GM10248 (cell line): ENCODE measurements at places on chromosomes 7 and 10.

GRCh38 chr7:121488111-121488650 is 92.1 kb upstream of the FAM3C start:
- no peak for DNase-seq

DNA sequence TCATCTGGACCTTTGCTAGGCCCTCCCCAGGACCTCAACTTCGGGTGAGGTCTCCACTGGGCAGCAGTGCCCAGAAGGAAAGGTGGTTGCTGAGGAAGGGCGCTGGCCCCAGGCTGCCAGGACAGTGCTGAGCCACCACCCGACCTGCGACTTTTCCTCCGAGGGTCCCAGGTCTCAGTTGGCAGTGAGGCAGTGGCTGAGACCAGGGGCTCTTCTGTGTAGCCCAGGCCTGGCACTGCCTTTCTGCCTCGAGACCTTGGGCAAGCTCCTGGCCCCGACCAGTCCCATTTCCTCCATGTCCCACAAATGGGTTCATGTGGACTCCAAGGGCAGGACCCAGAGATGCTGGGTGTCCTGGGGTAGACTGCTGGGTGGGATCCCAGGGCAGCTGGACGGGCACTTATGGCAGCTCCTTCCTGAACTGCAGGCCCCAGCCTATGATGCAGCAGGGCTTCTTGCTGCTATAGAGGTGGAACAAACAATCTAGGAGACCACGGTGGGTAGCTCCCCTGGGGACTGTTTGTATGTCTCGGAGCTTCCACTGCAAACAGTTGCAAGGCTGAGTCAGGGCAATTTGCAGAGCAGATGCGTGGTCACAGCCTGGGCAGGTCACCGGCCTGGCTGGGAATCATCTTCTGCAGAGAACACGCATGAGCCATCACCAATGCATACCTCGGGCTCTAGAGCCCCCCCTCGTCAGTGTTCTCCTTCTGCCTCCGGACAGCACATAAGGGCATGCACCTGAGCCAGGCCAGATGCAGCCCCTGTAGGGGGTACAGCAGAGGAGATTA is 17.9 kb upstream of the LRRC18 start:
- no peak for DNase-seq

DNA sequence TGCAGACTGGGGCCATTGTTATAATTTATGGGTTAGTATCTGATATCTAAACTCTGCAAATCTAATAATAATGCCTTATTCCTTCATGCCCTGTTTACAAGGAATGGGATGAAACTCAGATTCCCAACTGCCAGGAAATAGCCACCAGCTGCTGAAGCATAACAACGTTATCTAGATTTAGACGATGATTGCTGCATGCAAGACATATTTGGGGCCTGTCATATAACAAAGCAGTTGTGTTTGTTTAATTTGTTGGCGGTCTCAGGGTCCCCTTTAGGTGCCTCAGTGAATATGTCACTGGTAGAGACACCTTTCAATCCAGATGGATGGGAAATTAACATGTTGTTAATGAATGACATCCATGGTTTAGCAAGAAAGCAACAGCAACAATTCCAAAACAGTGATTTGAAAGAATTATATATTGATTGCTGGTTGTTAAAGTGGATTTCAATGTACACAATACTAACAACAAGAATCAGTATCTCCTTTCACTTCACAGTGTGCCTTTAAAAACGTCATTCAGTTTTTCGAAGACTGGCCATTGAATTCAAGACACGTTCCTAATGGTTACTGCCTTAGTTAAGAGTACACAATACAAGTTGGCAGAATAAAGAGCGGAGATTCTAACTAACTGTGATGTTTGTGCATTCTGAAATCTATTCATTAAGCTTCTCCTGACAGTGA is 860.6 kb upstream of the CELF2 start:
- no peak for DNase-seq

- DNase-seq, result no peak
Measured at GRCh38 chr7:121273467-121274167, 55.2 kb upstream of the WNT16 start.

GRCh38 chr7:108488768-108489538 is 32.7 kb upstream of the NRCAM start:
- DNase-seq, result no peak

DNA sequence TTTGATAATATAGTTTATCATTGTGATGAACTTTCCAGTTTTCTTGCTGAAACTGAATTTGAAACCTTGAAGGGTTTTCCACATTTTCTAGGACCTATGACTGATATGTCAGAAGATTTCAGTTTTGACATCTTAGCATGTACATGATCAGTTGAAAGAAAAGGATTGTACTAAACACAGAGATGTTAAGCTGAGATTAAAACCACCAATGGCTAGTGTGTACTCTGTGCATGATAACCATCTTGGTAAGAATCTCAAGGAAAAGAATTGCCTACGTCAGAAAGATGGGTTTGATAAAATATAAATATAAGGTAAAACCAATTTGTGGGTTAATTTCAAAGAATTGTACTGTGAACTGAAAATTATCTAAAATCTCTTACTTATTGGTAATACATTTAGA is 776.4 kb downstream of the GATA3 start:
- DNase-seq, result no peak

DNA sequence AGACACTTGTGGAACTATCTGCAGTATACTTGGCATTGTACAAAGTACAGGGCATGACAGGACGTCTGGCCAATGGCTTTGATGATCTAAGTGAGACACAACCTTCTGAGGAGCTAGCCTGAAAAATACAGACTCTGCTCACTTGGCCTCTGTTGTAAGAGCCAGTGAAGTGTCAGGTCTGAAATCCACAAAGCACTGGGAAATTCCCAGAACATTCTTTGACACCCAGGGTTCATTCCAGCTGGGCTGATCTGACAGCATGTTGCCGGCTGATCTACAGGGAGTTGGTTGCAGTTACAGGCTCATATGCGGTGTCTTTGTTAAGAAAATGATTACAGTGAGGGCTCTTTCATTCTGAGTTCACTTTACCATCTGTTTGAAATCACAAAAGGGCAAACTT is 354.6 kb downstream of the PHF14 start:
- DNase-seq, result no peak

DNA sequence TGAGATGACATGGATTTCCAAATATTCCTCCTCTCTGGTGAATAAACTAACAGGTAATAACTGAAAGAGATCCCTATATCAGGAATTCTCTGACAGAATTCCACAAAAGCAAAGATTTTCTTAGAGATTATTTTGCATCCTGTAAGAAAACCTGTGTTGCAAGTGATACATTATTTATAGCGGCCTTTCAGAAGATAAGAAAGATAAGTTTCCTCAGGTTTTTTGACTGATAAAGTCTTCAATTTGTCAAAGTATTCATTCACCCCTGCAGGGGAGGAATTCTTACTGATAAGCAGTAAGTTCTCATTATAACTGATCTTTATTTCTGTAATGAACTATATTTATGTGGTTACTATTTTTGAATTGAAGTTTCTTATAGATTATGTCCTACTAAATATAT is 554.0 kb downstream of the ARL4A start:
- no peak for DNase-seq

DNA sequence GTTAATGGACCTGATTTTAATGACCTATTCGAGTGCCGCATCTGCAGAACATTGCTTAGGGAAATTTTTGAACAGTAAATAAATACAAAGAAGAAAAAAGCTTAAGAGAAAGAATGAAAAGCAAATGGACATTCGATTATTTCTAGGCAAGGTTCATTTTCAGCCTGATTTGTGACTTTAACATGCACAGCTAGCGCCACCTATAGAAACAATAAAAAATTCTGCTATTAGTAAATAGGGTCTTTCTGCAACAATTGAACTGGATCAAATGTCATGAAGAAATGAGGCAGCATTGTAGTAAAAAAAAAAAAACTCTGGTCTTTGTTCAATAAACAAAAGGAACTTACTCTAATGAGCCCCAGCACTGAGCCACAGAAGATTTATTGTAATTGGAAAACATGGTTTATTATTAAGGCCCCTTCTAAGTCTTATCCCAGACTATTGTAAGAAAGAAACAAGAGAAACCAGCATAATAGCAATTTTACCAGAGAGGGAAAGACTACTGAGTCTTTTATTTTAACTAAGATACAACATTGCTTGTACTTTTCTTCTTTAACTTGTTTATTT is 41.4 kb upstream of the GHITM start:
- DNase-seq, result no peak

- peak; percentile 64 for DNase-seq
Measured at GRCh38 chr10:80196270-80196949, 8.9 kb downstream of the ANXA11 start.

- DNase-seq, result no peak
Measured at GRCh38 chr10:69071610-69072009, 16.3 kb upstream of the SRGN start.

DNA sequence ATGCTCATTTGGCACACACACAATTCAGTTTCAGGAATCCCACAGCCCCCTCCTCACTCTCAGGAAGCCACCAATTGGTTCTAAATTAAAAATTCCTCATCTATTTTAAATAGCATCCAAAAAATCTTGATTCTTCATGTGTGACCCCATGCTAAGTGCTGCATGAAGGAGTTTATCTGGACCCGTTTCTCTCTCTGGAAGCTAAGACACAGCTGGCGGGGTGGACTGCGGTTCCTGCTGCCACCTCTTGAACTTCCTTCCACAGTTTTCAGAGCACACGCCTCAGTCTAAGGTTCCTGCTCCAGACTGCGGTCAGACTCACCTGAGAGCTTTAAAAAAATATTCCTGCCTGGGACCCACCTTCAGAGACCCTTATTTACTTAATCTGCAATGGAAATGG is 34.5 kb downstream of the LYZL1 start:
- no peak for DNase-seq

GRCh38 chr10:132865171-132865631 is 77.2 kb downstream of the CFAP46 start:
- DNase-seq, result no peak

DNA sequence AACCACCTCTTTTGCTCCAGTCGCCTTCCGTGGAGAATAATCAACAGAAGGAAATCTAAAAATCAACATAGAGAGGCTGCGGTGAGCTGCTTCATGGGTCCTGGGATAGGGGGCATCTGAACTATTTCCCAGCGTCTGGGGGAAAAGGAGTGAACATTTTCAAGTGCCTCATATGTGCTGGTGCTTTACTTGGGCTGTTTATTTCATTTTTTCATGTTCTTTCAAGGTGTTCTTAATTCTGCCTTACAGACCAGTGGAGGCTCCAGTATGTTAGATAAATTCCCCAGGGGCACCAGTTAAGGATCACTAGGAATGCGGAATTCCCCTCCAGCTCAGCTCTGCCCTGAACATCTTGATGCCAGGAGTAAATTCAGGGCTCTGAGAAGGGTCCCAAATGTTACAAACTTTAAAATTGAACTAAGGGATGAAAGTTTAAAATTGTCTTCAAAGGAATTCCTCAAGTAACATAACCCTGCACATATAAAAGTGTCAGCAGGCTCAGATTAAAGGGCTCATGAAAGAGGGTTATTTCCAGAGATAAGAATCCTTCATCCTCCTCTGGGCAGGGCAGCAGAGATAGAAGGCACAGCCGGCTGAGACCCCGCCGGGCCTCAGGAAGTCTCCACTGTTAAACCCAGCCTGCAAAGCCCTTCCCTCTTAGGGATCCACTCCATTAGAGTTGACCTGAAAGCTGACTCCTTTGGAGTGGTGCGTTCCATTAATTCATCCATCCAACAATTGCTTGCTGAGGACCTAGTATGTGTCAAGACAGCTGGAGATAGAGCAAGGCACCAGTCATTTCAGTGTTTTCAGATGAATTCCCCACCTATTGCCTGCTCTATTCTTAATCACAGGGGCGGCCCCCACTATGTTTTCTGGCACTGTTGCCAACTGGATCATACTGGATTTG is 345.8 kb downstream of the KCNMA1 start:
- DNase-seq, result no peak

GRCh38 chr7:104767826-104768536 is 246.0 kb upstream of the KMT2E start:
- DNase-seq, result no peak

DNA sequence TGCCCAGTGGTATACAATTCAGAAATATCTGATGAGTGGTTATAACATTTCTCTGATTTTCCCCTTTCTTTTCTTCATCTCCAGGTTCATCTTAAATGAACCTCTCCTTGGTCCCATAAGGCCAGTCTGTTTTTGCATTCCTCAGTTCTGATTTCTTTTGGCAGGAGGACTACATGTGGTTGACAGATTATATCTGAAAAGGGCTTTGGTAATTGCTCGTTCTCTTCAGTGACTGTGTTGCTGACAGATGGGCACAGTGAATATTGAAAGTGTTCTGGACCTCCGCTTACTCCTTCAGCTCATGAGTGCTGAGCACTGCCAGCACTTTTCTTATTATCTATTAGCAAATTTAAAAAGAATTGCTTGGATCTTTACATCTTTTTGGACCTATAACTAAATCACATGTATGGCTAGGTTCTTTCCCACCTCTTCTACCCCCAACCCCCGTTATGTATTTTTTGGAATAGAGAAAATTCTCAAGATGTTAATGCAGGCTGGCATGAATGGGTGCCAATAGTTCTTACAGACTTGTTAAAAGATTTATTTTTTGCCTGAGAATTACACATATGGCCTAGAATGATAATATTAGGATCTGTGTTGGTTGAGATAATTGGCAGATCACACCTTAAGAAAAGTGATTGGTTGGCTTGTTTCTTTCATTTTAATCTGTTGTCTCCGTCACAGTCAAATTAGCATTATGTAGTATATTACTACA is 323.0 kb downstream of the EXOC4 start:
- no peak for DNase-seq

GRCh38 chr10:97812696-97813095 is 36.9 kb upstream of the GOLGA7B start:
- DNase-seq, result no peak

- DNase-seq, result no peak
Measured at GRCh38 chr10:55400075-55400849, 599.2 kb upstream of the PCDH15 start.

GRCh38 chr7:36939816-36940215 is 215.5 kb upstream of the AOAH start:
- no peak for DNase-seq

GRCh38 chr10:119415536-119416503 is 126.7 kb downstream of the RGS10 start:
- DNase-seq, result no peak

GRCh38 chr7:101681170-101682007 is 52.3 kb upstream of the MYL10 start:
- DNase-seq, result no peak

- no peak for DNase-seq
Measured at GRCh38 chr7:1942941-1943289, 272.8 kb downstream of the ELFN1 start.

- DNase-seq, result no peak
Measured at GRCh38 chr7:138752518-138753149, 45.2 kb upstream of the TMEM213 start.

- DNase-seq, result no peak
Measured at GRCh38 chr7:139900326-139900725, 71.3 kb downstream of the TBXAS1 start.

- DNase-seq, result no peak
Measured at GRCh38 chr7:131335639-131336381, 8.1 kb downstream of the MKLN1 start.

DNA sequence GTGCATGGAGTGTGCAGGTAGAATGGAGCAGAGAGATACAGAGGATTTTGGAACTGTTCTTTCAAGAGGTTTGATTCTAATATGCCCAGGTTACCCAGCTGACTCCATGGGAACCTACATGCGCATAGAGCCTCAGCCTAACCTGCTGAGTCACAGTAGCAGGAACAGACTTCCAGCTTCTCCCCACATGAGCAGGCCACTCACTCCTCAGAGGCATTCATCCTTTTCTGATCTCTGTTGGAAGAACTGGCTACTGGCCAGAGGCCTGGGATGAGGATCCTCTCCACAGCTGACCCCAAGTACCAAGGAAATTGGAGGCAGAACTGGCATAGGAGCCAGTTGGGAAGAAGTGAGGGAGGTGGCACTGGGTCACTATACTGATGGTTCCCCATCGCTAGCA is 17.9 kb upstream of the CCSER2 start:
- DNase-seq, result no peak

- DNase-seq, result no peak
Measured at GRCh38 chr7:30797176-30798040, 26.2 kb downstream of the MINDY4 start.
